ENCODE measurements at places on chromosomes 1 and 21. TPM values are rescaled to one million over a fixed set of nuclear protein-coding genes. Genes with fewer than 3 reads are reported as not detected.

Gene RBM11
- total RNA-seq, result not detected

Gene ESRRG
- total RNA-seq, result 1.4 TPM

Gene RAVER2
- total RNA-seq, result 0.43 TPM

Gene OR2T33
- not detected for total RNA-seq

Gene TEDDM1
- not detected for total RNA-seq

Gene PTPN22
- total RNA-seq, result 0.38 TPM

Gene C1orf87
- total RNA-seq, result not detected

Gene BCL2L15
- 0.13 TPM for total RNA-seq
